ENCODE measurements at places on chromosomes 7 and 10. TPM values are rescaled to one million over a fixed set of nuclear protein-coding genes. Genes with fewer than 3 reads are reported as not detected.

GRCh38 chr7:28371846-28372245 lies 40.5 kb upstream of the CREB5 start:
- DNase-seq, result no peak

DNA sequence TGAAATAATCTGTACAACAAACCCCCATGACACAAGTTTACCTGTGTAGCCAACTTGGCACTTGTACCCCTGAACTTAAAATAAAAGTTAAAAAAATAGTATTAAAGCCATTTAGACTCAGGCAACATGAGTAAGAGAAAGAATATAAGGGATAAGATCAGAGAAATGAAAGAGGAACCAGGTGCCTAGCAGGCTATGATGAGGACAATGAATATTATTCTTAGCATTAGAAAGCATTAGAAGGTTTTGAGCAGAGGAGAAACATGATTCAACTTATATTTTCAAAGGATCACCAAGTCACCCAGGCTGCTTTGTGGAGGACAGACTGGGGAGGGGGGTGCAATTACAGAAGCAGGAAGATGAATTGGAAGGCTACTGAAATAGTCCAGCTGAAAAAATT lies 48.1 kb upstream of the TES start:
- DNase-seq, result no peak

DNA sequence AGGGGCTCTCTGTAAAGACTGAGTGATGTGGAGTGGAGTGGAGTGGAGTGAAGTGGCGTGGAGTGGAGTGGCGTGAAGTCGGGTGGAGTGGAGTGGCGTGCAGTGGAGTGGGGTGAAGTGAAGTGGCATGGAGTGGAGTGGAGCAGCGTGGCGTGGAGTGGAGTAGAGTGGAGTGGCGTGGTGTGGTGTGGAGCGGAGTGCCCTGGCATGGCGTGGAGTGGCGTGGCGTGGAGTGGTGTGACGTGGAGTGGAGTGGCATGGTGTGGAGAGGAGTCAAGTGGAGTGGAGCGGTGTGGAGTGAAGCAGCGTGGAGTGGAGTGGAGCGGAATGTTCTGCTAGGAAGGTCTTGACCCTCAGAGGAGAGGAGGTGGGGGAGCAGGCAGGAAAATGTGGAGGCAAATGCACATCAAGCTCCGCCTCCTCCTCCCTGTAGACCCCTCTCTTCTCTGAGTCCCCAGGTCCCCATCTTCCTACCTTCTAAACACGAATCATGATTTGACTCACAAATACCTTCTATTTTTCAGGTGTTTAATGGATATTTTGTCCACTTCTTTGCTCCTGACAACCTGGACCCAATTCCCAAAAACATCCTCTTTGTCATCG lies 19.9 kb downstream of the ITIH2 start:
- no peak for DNase-seq

- no peak for DNase-seq
These were observed 20.9 kb upstream of the UBE3C start for GRCh38 chr7:157117796-157118195.

- no peak for DNase-seq
These were observed 92.2 kb downstream of the PLCE1 start for GRCh38 chr10:94085766-94086437.

DNA sequence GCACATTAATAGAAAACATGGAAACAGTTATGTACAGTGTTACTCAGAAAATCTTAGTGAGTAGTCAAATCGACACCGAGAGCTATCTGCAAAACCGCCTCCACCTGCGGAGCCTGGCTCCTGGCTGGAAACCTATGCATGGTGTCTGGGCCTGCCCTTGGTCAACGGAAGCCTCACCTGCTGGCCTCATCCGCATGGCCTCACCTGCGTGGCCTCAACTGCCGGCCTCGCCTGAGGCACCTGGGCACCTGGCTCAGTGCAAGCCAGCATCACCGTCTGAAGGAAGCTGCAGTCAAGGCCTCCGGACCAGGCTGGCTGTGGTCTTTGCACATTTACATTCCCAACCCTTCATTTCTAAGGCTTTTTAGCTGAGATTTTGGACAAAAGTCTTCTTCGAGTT lies 352.1 kb downstream of the POM121L12 start:
- DNase-seq, result no peak

- no peak for DNase-seq
These were observed 258.7 kb downstream of the AUTS2 start for GRCh38 chr7:69857014-69857413.

GNGT1 gene
- total RNA-seq, result not detected

SERPINE1 gene
- 0.27 TPM for total RNA-seq

TUBAL3 gene
- 0.27 TPM for total RNA-seq

ABCA13 gene
- total RNA-seq, result 0.64 TPM

WDR37 gene
- total RNA-seq, result 22.8 TPM
